ENCODE measurements at places on chromosomes 3 and 15.

GRCh38 chr3:14921811-14922705 is 25.3 kb upstream of the NR2C2 start:
- no peak for DNase-seq

GRCh38 chr3:125052624-125053303 is 3.0 kb downstream of the HEG1 start:
- no peak for DNase-seq

DNA sequence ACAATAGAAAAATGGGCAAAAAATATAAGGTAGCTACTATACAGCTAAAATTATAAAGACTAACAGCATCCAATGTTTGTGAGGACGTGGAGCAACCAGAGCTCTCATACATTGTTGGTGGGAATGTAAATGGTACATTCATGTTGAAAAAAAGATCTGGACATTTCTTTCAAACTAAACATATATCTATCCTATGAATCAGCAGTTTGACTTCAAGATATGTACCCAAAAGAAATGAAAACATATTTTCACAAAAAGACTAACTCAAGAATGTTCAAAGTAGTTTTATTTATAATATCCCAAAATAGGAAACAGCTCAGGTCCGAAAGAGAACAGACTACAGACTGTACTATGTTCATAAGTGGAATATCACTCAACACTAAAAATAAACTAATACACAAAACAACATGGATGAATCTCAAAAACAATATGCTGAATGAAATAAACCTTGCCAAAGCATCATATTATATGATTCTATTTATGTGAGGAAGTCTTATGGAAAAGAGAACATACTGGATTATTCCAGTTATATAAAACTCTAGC is 8.8 kb upstream of the TTBK2 start:
- DNase-seq: no peak

- DNase-seq: no peak
Observed at GRCh38 chr3:109369510-109369909, 32.2 kb upstream of the DPPA4 start.

DNA sequence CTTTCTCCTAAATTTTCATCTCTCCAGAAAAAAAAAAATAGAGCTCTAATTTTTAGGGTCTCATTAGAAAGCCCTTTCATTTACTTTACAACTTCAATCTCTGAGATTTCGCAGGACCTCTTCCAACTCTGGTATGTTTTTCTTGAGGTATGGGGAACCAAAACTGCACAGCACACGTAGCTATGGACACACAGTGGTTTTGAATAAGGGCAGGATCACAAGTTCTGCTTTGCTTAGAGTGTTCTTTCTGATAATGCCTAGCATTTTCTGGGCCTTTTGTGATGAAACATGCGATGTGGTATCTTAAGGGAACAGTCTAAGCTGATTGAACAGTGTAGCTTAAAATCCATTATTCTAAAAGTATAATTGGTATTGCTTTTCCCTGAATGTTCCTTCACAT is 25.3 kb downstream of the ZNF592 start:
- no peak for DNase-seq

DNA sequence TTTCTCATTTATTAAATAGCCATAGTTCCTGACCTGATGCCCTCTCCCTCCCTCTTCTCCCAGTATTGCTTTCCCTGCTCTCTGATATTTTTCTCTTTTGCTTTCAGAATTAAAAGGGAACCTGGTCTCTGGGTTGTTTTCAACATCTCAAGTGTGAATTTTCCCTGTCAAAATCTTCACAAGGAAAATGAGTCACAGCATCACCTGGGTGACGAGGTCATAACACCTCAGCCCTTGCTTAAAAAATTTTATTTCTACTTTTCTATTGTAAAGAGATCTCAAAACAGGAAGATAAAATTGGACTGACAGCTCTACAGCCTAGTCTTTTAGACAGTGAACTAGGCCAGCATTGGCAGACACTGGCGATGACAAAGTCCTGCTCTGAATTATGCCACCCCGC is 40.1 kb downstream of the GAP43 start:
- DNase-seq: no peak

GRCh38 chr3:170490828-170491560 is 72.3 kb downstream of the CLDN11 start:
- no peak for DNase-seq

GRCh38 chr3:105996781-105997180 is 128.0 kb upstream of the CBLB start:
- no peak for DNase-seq

GRCh38 chr3:98322101-98322500 is 31.6 kb upstream of the OR5K4 start:
- DNase-seq: no peak

- DNase-seq: no peak
Observed at GRCh38 chr3:181824961-181825360, 113.2 kb downstream of the SOX2 start.

GRCh38 chr15:51075364-51075763 is 19.3 kb downstream of the TNFAIP8L3 start:
- DNase-seq: no peak

GRCh38 chr3:136343873-136344555 is 93.9 kb downstream of the PCCB start:
- no peak for DNase-seq

- no peak for DNase-seq
Observed at GRCh38 chr15:34755419-34755773, 598 bp upstream of the GJD2 start.

- DNase-seq: no peak
Observed at GRCh38 chr3:12336099-12336498, 47.2 kb downstream of the PPARG start.

GRCh38 chr15:76514282-76514681 is 177.7 kb downstream of the ISL2 start:
- no peak for DNase-seq

- DNase-seq: no peak
Observed at GRCh38 chr3:172511783-172512762, 11.2 kb downstream of the TNFSF10 start.

DNA sequence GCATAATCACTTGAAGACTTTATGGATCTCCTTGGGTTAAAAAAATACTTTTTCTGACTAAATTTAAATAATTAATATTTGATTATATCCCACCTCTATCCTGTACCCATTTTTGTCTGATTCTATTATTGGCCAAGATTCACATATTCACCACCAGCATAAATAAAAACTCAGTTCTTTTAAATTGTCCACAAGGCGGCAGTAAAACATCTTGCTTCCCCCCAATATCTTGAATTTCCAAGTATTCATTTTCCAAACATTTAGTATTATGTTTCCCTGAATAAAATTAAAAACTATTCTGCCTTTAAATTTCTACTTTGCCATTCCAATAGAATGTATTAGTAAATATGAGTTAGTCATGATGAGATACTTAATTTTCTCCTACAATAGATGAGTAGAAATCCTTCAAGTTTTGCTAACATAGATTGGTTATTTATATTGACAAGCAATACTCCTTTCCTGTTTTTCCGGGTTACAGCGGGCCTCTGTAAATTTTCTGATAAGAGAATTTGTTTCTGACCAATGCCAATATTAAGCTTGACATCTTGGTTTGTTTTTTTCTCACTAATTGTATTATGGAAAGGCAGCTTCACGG is 218.7 kb upstream of the MDFIC2 start:
- no peak for DNase-seq

DNA sequence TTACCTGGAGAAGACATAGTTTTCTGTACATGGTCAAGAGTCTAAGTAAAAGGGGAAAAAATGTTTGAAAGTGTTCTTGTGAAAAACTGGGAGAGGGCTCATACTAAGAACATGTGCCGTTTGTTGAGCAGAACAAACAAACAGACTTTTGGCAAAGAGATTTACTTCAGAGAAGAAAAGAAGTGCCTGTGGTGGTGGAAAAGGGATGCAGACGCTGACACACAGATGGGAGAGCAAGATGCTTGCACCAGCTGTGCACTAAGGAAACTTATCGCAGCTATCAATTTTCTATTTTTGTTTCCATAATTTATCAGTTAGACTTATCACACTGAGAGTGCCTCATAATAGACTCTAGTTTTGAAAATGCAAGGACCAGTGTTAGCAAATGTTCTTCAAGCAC is 259.6 kb upstream of the PDZRN3 start:
- no peak for DNase-seq

DNA sequence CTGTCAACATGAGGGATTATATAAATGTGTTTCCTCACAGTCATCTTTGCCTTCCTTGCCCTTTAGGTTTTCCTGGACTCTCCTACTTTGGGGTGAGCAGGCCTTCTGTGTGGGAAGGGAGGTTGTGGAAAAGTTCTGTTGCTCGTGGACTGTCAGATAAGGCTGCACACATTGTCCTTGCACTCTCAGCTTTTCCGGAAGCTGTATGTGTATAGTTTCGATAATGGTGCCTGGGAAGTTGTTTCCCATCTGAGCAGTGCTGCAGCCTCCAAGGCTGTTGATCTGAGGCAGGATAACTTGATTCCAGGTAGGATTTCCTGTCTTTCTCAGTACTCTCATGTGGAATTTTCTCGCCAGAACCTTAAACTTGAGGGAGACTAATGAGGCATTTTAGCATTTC is 297.8 kb upstream of the AZI2 start:
- no peak for DNase-seq

GRCh38 chr3:43773273-43774094 is 82.7 kb downstream of the ABHD5 start:
- DNase-seq: no peak

GRCh38 chr3:77150028-77150427 is 110.1 kb downstream of the ROBO2 start:
- no peak for DNase-seq

DNA sequence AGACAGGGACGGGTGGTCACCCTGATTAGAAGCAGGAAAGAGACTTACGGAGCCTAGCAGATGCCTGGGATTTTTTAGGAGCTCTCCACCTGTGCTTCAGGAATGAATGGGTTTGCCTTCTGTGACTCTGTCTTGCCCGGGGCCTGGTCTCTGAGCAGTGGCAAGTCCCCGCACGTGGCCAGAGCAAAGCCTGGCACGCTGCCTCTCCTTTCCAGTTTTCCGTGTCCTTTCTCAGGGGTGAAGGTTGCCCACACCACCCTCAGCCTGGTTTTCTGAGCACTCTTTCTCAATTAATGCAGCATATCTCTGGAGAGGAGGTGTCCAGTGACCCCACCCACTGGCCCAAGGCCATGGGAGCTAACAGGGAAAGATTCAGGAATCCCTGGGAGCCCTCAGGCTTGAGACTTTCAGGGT is 14.5 kb upstream of the CHST14 start:
- DNase-seq: no peak

GRCh38 chr3:122576174-122576940 is 1.1 kb upstream of the PARP15 start:
- DNase-seq: peak; percentile 31

DNA sequence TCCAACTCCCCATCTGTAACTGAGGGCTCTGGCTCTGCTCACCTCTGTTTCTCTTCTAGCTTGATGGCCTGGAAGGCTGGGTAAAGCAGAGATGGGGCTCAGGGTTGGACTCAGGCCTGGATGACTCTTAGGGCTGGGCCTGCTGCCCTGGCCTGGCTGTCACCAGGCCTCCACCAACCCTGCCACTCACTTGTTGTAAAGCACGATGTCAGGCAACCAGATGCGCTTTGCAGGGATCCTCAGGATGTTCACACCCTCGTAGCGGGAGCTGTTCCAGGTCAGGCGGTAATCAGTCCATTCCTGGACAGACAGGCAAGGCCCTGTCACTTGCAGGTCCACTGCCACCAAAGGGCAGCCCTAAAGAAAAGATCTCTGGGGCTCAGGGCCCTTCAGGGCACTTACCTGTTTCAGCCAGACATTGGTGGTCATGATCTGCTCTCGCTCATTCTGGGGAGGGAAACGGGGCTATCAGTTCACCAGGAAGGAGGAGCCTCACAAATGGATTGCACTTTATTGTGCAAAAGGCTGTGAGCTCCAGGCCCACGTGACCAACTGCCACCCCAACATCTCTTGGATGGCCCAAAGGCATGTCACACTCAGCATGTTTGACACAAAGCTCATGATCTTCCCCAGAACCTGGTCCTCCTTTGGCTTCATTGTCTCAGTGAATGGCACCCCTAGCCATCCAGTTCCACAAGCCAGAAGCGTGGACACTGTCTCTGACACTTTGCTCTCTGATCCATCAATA is 9.9 kb downstream of the CHRNB4 start:
- no peak for DNase-seq

GRCh38 chr3:130395916-130396315 is 50.4 kb downstream of the COL6A5 start:
- DNase-seq: no peak

GRCh38 chr3:155676252-155676981 is 68.5 kb downstream of the PLCH1 start:
- no peak for DNase-seq

DNA sequence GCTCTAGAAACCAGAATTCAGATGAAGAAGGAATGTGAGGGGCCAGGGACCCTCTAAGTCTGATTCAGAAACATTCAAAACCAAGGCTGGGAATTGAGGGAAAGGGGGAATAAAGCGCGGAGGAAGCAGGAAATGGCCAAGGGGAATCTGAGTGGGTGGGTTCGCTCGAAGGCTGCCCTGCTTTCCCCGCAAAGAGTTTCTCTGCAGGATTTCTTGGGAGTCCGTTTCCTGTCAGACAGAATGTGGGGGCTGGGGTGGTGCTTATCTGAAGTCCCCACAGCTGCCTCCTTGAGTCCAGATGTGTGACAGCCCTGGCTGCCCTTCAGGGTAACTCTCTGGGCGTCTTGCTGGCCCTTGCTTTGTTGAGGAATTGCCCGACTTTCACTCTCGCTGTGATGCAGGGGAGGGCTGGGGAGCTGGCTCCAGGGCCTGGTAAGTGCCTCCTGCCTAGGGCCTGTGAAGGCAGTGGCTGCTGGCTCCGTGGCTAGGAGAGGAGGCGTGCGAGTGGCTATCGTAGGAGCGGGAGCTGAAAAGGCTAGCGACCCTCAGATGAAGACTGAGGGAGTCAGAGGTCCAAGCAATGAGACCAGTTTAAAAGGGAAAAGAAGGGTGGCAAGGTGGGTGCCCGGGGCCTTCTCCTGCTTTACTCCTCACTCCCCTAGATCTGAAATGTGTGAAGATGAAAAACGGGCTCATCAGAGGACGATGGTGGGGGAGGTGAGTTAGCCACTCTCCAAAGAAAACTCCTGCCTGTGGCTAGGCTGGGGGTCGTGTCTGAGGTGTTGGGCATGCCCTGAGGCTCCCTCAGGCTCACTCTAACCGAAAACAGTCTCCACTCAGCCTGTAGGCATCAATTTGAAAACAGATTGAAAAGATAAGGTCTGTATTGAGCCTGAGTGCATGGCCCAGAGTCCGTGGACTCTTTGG is 143.9 kb upstream of the UMPS start:
- no peak for DNase-seq

GRCh38 chr3:57434041-57434440 is 110.1 kb downstream of the DNAH12 start:
- no peak for DNase-seq

Data from stimulated activated CD4-positive, alpha-beta T cell treated with anti-CD3 and anti-CD28 coated beads, TNF-alpha, amount 100 ng/mL, for 24 hours (primary cell).